ENCODE measurements at places on chromosomes 16 and 17.

DNA sequence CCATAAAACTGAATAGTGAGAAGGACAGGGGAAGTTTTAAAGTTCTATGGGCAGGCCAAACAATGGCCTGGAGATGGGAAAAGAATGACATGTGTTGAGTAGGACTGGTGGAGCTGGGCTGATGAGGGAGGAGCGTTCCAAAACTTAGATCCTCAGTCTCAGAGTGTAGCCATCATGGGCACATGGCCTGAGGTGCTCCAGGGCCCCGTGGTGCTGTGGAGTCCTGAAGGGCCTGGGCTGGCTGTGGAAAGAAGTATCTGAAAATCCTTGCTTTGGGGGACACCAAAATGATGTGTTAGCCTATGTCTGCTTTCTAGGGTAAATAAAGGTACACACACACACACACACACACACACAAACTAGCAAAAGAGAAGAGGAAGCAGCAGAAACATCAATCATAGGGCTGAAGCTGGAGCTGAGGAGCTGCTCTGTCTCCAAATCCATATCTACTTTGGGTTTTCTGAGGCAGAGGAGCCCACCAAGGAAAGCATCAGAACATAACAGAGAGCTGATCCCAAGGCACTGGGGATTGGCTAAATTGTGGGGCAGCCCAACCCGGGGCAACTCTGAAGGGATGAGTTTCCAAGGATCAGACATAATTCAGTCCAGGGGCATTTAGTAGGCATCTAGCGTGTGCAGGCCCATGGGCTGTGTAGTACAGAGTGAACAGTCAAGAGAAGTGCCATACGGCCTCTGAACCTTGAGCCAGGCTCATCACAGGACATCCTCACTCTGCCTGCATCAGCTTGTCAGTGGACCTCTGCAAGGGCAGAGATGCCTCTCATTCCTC, 85.2 kb downstream of the C16orf78 start:
- no peak for DNase-seq

DNA sequence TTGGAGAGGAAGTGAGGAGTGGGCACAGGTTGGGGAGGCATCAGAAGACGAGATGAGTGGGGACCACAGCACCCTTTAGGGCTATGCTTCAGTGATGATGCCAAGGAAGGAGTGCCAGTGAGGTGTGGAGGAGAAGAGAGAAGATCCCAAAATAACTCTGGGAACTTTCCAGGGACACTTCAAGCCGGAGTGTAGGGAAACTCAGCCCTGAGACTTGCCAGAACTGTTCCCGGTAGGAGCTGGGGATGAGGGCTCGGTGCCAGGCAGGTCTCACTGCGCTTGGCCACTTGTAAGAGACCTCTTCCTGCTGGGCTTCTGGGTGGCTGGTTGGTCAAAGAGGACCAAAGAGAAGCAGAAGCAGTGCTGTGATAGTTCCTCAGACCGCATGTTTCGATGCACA, 63.6 kb downstream of the SHISA6 start:
- DNase-seq, result no peak

DNA sequence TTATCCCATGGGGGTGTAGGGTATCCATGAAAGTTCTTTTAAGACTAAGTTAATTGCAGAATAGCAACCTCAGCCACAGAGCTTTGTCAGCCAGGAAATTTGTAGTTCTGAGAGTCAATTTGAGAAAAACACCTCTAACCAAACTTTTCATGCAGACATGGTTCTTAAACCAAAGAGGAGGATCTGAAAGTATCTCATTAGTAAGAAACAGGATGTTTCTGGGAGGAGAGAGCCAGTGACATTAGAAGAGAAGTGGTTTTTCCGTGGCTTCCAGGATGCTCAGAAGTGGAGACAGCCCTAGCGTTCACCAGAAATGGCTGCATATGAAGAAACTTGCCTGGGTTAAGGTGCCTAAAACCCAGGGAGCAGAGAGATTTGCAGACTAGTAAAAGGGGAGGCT, 7.9 kb downstream of the GNAO1 start:
- no peak for DNase-seq

DNA sequence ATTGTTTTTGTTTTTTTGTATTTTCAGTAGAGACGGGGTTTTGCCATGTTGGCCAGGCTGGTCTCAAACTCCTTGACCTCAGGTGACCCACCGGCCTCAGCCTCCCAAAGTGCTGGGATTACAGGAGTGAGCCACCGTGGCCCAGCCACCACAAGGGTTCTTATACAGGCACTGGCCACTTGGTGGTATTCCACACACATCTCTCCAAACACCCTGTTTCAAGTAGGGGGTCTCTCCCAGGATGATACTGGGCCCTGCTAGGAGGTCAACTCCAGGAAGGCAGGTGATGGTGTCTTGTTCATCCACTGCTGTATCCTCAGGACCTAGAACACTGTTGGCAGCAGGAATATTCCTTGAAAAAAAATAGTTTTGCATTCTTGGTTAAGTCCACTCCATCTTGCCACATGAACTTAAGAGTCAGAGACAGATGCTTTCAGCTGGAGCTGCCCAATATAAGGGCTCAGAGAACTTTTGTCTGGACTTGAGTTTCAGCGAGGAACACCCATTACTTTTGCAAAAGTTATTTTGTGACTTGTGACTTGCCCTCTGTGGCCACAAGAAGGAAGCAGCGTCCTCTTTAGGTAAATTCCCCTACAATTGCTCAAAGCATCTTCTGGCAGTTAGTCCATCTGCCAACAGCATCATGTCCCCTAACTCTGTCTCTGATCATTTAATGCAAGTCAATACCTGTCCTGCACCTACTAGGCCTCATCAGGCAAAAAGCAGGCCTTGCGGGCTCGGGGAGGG, 7.4 kb upstream of the EEF2K start:
- no peak for DNase-seq

GRCh38 chr17:71441098-71441497, 679.7 kb upstream of the SOX9 start:
- no peak for DNase-seq

DNA sequence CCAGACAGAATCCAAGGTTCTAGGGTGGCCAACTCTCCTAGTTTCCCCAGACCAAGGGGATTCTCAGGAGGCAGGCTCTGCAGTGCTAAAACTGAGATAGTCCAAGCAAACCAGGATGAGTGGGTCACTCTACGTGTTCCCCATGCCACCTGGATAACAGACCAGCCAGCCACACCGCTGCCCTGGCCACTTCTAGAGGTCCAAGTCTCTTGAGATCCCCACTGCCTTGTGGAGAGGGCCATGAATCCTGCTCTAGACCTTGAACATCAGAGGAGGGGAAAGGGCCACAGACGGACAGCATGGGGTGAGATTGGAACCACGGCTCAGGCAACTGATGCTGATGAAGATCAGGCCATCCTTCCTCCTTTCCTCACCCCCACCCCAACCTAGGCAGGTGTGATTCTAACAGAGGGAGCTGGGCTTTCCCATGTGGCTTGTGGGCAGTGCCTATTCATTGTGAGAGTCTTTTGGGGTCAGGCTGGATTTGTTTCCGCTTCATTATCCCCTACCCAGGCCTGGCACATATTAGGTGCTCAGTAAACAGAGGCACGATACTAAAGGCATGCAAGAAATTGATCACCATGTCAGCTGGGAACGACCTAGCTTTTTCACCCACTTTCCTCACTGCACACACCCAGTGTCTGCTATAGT, 16.8 kb upstream of the TVP23A start:
- no peak for DNase-seq

DNA sequence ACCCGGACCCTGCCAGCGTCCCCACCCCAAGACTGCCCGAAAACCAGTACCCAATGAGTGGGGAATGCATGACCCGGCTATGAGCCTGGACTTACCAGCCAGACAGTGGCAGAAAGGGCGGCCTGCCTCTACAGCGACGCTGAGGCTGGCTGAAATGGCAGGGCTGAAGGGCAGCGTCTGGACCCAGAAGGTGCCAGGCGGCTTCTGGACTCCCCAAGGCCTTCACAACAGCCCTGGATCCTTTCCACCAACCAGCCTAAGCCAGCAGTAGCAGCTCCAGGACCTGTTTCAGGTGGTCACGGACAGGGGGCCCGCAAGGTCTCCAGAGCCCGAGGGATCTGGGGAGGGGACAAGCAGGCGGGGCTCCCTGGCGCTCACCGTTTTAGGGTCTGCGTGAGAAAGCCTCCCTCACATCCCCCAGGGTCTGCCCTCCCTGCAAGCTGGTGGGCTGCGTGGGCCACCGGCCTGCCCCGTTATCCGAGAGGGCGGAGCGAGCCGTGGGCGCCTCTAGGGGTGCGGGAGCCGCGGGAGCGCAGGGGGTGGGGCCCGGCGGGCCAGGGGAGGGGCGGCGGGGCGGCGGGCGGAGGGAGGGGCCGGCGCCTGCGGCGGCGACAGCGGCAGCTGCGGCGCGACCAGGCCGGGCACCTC, at the start of gene RIPOR1:
Gene RIPOR1, plus strand, starts transcription at position 608 of the 648 bp plus-strand sequence. CDS start 9,618 bp downstream, outside the sequence.
- DNase-seq, result peak; percentile 38

GRCh38 chr16:66551788-66552285, 539 bp upstream of the CKLF start:
- no peak for DNase-seq

GRCh38 chr16:81061871-81062608, 15.0 kb downstream of the C16orf46 start:
- no peak for DNase-seq

DNA sequence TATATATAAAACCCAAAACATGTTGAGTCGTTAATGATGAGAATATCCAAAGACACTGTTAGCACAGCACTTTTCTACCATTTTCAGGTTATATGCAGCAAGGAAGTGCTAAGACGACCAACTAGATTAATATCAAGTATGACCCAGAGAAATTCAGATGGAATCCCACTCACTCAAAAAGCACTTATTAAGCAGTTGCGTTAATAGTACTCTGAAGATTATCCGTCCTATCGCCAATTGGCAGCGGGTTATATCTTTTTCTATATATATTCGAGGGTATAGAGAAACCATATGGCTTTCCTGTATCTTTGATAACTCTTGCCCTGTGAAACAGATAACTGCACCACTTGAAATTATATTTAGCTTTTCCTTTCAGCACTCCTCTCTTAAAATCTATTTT, 1.1 kb downstream of the CRLF3 start:
- no peak for DNase-seq

GRCh38 chr17:43114151-43114552, 11.0 kb downstream of the BRCA1 start:
- no peak for DNase-seq

- DNase-seq, result peak; percentile 35
Observed at GRCh38 chr17:40345161-40345993, 19.2 kb downstream of the GJD3 start.

DNA sequence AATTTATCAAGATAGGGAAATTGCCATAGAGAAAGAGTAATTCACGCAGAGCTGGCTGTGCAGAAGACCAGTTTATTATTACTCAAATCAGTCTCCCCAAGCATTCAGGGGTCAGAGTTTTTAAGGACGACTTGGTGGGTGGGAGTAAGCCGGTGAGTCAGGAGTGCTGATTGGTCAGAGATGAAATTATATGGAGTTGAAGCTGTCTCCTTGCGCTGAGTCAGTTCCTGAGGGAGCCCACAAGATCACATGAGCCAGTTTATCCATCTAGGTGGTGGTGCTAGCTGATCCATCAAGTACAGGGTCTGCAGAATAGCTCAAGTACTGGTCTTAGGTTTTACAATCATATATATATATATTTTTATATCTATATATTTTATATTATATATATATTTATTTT, 6.0 kb upstream of the AQP8 start:
- DNase-seq, result no peak

DNA sequence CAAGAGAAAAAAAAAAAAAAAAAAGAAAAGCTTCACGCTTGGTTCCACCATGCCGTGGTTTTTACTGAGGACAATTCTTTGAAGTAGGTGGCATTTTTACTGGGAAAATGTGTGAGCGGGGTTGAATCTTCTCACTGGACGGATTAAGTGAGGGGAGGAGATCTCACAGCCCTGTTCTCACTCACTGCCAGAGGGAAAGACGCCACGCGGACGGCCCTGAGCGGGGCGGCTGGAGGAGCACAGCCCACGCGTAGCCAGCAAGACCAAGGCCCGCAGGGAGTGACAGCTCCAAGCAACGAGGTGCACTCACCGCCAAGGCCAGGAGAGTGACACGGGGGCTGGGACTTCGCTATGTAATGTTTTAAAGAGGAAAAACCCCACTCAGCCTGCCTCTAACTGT, 43.1 kb downstream of the MRM3 start:
- no peak for DNase-seq

GRCh38 chr17:40095944-40096791, 4.2 kb downstream of the NR1D1 start:
- no peak for DNase-seq

DNA sequence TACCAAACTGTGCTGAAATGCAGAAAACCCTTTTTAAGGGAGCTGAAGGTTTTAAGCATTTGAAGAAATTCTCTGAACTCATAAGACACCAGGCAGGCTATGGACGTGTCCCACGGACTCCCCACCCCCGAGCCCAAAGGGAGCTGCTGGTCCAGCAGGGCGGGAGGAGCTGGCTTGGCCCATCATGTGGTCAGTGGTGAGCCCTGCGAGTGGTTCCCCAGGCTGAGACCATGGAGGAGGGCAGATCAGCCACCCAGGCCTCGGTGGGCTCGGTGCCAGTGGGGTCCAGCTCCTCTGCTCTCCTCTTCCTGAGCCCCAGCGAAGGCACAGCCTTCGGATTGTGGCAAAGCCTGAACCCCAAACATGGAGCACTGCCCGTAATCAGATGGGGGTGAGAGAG, 27.0 kb downstream of the LGALS3BP start:
- no peak for DNase-seq

DNA sequence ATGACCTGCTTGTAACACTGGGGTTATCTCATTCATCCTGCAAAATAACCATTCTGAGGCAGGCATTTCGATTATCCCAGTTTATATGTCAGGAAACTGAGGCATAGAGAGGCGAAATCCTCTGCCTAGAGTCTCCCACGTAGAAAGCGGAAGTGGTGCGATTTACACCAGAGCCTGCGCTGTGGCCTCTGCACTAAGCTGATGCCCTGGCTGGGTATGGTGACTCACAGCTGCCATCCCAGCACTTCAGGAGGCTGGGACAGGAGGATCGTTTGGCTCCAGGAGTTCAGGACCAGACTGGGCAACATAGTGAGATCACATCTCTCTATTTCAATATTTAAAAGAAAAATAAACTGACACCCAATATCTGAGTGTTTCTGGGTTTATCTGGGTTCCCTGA, 59.3 kb upstream of the BCO1 start:
- no peak for DNase-seq

DNA sequence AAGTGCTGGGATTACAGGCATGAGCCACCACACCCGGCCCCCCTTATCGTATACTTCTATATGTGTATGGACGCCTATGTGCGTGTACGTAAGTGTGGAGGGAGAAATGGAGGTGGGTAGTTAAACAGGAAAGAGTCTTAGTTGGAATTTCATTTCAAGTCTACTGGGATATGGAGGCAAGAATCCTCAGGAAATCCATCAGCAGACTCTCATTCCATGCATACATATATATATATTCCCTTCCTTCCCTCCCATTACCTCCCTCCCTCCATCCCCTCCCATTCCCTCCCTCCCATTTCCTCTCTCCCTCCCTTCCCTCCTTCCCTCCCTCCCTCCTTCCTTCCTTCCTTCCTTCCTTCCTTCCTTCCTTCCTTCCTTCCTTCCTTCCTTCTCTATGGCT, 391.7 kb upstream of the RBFOX1 start:
- DNase-seq, result no peak

GRCh38 chr16:88378836-88379693, 3.7 kb upstream of the ZNF469 start:
- DNase-seq, result no peak
